ENCODE measurements at places on chromosomes 5 and 9. TPM values are rescaled to one million over a fixed set of nuclear protein-coding genes. Genes with fewer than 3 reads are reported as not detected.

The ADAMTS16 gene
- total RNA-seq = 0.18 TPM

The GRXCR2 gene
- not detected for total RNA-seq

The CLIC3 gene
- total RNA-seq = 7.8 TPM

The MTMR12 gene
- total RNA-seq = 9.8 TPM

The OLFM1 gene
- total RNA-seq = 5.5 TPM

The ROPN1L gene
- total RNA-seq = 0.28 TPM

The MLANA gene
- total RNA-seq = not detected

The CATSPER3 gene
- total RNA-seq = 0.14 TPM

The SLCO6A1 gene
- total RNA-seq = not detected

The MCTP1 gene
- 4.7 TPM for total RNA-seq

The SPINK4 gene
- total RNA-seq = 0.74 TPM

The PCDHGB2 gene
- 2.4 TPM for total RNA-seq

The SPATA31A6 gene
- not detected for total RNA-seq

The RGS3 gene
- total RNA-seq = 29.1 TPM

The OR1J2 gene
- total RNA-seq = 0.14 TPM

The NOXA1 gene
- total RNA-seq = 0.57 TPM

The GARIN3 gene
- total RNA-seq = not detected

The TRIM36 gene
- total RNA-seq = 0.14 TPM

The SOHLH1 gene
- total RNA-seq = not detected

The INSL4 gene
- not detected for total RNA-seq

The PCDHGB4 gene
- total RNA-seq = 27.5 TPM

The PCDHB15 gene
- 0.46 TPM for total RNA-seq

The TMEM252 gene
- total RNA-seq = not detected

The DMGDH gene
- total RNA-seq = 2.7 TPM

The DBH gene
- total RNA-seq = not detected

The CDC20B gene
- total RNA-seq = not detected

The SAXO1 gene
- under 0.01 TPM for total RNA-seq

The NRG2 gene
- 0.28 TPM for total RNA-seq

The TNFSF8 gene
- not detected for total RNA-seq

The CFAP157 gene
- total RNA-seq = 0.09 TPM

The CD14 gene
- total RNA-seq = 8.8 TPM

The PAEP gene
- total RNA-seq = not detected

Data from smooth muscle cell of bladder (primary cell).